ENCODE measurements at places on chromosomes 2 and 18.

- no peak for DNase-seq
Observed at GRCh38 chr2:174777347-174778084, 13.2 kb upstream of the CHRNA1 start.

DNA sequence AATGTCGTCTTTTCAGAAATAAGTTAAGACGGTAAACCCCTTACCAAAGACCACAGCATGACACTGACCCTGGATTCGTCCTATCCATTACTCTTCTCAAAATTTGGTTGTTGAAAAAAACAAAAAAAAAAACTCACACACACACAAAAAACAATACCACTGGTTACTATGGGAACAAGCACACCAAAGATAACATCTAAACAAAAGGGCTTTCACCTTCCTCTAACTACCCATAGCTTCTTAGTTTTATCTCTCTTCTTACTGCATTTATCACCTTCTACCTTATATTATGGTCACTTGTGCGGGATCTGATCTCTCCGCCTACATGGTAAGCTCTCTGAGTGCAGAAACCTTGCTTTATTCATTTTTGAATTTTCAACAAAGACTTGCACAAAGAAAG, 192.7 kb downstream of the STK39 start:
- DNase-seq, result no peak

- no peak for DNase-seq
Observed at GRCh38 chr18:47203626-47204464, 27.7 kb upstream of the IER3IP1 start.

DNA sequence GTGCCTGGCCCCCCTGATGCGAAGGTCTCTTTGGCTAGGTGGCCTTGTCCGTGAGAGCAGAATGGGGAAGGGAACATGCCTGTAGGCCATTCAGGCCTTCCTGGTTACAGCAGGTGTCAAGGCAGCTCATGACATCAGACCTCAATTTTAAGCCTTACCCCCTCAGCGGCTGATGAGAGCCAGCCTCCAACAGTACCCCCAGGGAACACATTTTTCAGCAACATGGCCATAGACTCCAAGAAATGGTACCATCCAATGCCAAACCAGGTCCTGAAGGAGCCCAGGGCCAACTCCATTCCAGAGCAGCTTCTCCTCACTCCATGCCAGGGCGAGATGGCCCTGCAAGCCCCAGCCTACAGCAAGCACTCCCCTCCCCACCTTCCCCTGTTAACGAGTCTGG, 199.2 kb downstream of the SMAD2 start:
- DNase-seq, result no peak

DNA sequence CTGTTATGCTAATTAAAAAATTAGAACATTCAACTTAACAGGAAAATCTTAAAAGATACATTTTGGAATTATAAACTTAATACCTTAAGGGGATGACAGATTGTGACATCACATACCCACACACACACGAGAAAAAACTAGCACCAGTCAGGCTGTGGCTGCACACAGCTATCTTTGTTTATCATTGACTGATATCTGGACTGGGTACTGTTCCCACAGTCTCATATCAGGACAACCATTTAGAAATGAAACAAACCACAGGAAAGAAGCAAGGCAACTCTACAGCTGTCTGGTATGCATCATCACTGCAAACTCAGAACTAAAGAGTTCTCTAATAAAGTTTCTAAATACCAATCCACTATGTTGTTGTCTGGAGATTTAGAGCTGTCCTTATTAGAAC, 210.9 kb upstream of the SMAD7 start:
- DNase-seq, result no peak

DNA sequence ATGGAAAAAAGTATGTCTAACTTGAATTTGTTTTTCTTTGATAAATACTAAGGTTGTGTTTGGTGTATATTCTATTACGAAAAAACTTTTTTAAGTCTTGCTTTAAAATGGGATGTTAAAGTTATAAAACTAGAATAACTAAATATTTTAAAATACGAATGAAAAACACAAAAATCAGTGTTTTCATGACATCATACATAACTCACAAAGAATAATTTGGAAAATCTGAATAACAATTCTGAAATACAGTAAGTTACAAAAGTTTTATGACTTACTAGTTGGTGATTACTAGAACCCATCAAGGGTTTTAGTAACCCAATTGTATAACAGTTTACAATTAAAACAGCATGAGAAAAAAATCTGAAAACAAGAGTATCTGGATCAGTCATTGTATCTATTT, 61.2 kb downstream of the PIGN start:
- DNase-seq, result no peak

- DNase-seq, result no peak
Observed at GRCh38 chr2:61950571-61951315, 45.3 kb downstream of the COMMD1 start.

DNA sequence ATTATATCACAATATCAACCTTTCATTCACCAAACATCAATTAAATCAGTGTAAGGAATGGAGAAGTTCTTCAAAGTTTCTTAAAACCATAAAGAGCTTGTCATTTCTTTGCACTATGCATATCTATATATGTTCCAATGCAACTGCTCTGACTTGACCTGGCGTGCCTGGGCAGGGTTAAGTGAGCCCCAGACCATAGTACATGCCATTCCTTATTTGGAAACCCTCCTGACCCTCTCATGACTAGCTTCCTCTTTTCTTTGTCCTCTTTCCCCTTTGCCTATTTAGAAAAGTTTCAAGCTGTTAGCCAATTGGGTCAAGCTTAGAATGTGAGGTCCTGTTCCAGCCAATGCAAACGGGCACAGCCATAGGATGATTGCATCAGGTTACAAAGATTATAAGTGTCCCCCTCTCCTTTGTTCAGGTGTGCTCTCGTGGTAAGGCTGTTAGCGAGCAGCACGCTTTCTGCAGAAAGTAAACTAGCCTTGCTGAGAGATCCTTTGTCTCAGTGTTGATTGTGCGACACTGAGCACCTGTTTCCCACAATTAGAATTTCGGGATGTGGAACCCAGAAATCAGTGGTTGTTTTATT, 78.2 kb upstream of the UXS1 start:
- peak; percentile 58 for DNase-seq

GRCh38 chr2:69175790-69176715, 163.1 kb downstream of the ANTXR1 start:
- DNase-seq, result no peak

DNA sequence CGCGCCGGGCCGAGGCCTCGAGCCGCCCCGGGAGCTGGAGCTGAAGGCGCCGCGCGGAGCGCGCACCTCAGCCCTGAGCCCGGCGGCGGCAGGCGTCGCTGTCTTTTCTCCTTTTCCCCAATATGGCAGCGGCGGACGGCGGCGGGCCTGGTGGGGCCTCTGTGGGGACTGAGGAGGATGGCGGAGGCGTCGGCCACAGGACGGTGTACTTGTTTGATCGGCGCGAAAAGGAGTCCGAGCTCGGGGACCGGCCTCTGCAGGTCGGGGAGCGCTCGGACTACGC, 369 bp downstream of the SMCHD1 start:
- DNase-seq, result no peak

DNA sequence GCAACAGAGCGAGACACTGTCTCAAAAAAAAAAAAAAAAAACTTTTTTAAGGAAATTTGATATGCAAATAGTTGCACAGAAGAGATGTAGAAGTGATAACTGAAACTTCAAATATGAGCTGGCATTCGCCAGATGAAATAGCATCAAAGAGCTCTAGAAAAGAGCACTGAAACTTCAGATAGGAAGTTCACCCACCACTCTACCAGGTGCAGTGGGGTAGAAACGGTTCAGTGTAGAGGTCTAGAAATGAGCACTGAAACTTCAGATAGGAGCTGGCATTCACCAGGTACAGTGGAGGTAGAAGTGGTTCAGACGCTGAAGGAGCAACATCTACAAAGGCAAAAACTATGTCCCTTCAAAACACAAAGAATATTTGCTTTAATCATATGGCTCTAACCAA, 9.0 kb upstream of the ONECUT2 start:
- DNase-seq, result no peak

GRCh38 chr2:67828066-67828465, 234.7 kb downstream of the C1D start:
- no peak for DNase-seq

DNA sequence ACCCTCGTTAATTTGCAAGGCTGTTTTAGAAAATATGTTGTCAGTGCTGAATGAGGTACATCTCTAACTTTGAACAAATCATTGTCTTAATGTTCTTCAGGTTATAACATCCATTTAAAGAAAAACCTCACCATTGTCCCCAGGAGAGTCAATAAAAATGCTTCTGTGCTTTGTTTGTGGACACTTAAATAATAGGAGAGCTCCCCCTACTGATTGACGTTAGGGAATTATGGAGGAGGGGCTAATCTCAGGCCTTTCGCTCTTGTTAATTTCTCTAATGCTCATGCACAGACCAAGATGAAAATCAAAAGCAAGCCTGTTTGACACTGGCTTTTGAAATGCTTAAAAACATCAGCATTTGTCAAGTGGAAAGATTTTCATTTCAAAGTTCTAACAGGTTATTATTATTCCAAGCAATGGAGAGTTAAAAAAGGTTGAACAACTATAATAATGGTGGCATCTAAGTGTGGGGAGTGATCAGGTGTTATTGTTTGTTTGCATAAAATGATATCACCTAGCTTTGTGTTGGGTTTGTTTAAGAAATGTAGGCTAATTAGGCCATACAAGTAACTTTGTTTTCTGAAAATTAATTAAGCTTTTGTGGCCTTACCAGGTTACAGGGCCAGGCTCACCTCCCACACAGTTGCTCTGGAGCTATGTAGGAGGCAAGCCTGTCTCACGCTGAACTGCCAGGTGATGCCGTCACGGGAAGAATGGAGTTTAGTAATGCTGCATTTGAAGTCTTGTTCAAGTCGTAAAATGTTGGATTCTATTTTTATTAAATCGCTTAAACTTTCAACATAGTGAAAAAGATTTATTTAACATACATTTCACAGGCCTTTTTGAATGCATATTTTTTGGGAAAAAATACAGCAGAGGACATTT, 51.7 kb upstream of the SMIM21 start:
- DNase-seq, result peak; percentile 57

GRCh38 chr2:113195923-113196501, 22.2 kb downstream of the PSD4 start:
- DNase-seq, result no peak

DNA sequence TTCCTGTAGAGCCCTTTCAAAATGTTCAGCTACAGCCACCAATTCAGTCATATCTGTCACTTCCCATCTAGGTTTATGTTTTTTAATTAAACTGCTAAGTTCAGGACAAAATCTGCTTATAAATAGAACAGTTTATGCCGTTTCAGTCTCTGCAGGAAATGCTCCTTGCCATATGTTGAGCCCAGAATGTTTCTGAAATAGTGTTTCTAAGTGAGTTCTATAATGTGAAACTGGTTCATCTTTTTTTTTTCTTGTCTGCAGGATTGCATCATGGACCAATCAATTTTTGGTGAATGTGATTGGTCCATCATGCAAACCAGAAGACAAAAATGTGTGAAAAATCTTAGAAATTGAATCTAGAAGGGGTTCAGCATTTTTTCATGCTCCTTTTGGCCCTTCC, 30.2 kb upstream of the RHOB start:
- DNase-seq, result no peak

DNA sequence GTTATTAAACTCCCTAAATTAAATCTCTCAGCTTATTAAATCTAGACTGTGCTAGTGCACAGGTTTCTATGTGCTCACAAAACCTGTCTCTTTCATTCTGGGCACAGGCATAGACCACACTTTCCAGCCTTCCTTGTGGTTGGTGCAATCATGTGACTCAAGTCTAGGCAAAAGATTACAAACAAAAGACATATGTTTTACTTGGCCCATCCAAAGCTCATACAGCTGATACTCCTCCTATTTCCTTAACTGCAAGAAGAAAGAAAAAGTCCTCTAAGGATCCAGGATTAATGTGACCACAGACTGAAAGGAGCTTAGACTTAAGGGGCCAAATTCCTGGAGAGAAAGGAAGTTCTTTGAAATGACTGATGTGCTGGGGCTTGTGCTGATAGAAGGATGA, 731.3 kb upstream of the RAB6C start:
- DNase-seq, result no peak

- DNase-seq, result peak; percentile 57
Observed at GRCh38 chr2:185291035-185291647, 447.5 kb upstream of the FSIP2 start.

DNA sequence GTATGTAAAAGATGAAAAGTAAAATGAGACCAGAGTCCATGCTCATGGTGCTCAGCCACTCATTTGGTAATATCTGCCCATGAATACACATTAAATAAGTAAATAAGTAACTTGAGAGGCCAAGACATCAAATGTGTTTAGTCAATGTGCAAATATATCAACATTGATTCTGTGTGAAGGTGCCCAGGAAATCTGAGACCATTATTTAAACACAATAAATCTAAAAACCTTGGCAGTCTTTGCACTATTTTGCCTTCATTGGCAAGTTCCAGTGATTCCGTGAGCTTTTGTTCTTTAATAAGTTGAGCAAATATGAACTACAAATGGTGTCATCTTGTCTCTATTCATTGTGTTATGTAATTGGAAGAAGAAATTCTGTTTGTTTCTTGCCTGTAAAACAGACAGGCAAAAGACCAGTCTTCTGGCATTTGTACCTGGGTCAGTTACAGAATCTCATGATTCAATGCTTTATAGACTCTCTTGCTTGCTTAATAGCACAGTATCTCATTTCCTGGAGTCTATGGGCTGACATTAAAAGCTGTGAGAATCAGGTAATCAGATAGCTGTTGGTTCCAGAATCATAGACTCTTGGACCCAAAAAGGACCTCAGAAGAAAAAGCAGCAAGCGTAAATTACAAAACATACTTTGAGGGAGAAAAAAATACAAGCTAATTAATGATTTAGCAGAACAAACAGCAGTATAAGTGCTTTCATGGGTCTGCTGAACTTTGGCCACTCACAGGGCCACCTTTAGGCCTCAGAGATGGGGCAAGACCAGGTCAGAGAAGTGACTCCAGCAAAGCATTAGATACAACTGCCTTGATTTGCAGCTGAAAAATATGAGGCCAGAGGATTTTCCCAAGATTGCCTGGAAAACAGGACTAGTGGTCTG, 20.0 kb upstream of the SERPINB3 start:
- no peak for DNase-seq

GRCh38 chr18:74489676-74490075, 6.5 kb upstream of the CNDP2 start:
- DNase-seq, result no peak

DNA sequence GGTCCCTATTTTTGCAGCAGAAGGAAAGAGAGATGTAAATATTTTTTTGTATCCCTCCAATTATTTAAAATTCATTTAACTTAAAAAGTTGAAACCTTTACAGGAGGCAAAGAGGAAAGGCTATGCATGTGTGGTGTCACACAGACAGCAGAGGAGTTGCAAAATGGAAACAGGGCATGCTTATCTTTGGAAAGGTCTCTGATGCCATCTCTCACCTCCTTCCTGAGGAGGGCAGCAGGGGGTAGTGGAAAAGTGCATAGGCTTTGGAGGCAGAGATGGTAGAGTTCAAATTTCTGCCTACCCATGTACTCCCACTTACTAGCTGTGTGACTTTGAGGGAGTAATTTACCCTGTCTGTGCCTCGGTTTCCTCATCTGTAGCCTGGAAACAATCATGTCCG, 99.6 kb upstream of the MCFD2 start:
- DNase-seq, result peak; percentile 7

- no peak for DNase-seq
Observed at GRCh38 chr18:77341527-77342325, 92.1 kb downstream of the GALR1 start.

- no peak for DNase-seq
Observed at GRCh38 chr2:1642993-1643619, 101.2 kb downstream of the PXDN start.

All from KBM-7 (cell line).